ENCODE measurements at places on chromosomes 1 and 21. TPM values are rescaled to one million over a fixed set of nuclear protein-coding genes. Genes with fewer than 3 reads are reported as not detected.

FCAMR gene
- total RNA-seq: not detected

BCL2L15 gene
- not detected for total RNA-seq

OPRD1 gene
- not detected for total RNA-seq

S100A3 gene
- total RNA-seq: 0.77 TPM

LHX8 gene
- not detected for total RNA-seq

CREG1 gene
- total RNA-seq: 92.2 TPM

GPR153 gene
- total RNA-seq: 9.7 TPM

SV2A gene
- 0.71 TPM for total RNA-seq

ZBTB48 gene
- 11.5 TPM for total RNA-seq

DNA sequence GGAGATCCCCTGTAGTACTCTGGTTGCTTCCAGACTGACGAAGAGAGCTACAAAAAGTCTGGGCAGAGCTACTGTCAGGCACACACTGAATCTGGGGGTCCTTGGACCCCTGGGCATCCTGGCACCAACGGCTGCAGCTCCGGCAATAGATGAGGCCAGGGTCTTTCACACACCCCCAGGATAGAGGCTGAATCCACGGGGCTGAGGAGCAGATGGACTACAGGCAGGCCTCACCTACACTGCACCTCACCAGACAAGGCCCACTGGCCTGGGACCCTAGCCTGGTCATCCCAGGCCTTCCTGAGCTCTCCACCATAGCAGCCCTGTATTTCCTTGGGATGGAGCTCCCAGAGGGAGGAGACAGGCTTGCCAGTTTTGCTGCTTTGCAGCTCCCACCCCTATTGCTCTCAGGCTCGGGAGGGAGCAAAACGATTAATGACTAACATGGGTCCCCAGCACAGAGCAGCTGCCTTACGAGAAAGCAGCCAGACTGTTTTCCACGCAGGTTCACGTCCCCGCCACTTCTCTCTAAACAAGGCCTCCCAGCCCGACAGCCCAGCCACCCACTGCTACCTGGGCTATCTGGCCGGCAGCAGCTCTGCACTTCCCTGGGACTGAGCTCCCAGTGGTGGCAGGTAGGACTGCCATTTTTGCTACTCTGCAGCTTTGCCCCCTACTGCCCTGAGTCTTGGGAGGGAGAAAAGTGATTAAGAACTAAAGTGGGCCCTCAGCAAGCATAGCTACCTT, 1022.5 kb upstream of the ADGRL2 start:
- DNase-seq: no peak

DNA sequence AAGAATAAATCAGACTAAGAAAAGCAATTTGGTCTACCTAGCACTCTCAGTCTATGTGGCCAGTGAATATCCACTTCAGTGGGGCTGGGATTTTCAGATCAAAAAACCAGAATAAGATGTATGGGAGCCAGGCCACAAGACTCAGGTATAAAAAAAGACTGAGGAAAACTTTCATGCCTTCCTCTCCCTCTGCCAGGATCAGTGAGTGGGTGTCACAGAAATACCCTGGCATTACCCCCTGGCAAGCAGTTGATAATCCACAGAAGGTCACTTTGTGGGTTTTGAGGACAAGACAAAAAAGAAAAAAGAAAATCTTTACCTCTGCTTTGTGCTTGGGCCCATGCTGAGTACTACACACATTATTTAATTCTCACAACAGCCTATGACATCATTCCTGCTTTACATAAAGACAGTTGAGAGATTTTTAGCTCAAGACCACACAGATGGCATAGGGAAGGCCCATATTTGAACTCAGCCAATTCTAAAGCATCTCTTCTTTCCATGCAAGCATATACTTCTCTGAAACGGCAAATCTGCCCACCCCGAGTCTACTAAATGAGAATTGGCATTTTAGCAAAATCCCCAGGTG, 57.6 kb downstream of the DESI2 start:
- no peak for DNase-seq

- DNase-seq: peak; percentile 62
Observed at GRCh38 chr1:162206749-162207635, 137.5 kb downstream of the NOS1AP start.

DNA sequence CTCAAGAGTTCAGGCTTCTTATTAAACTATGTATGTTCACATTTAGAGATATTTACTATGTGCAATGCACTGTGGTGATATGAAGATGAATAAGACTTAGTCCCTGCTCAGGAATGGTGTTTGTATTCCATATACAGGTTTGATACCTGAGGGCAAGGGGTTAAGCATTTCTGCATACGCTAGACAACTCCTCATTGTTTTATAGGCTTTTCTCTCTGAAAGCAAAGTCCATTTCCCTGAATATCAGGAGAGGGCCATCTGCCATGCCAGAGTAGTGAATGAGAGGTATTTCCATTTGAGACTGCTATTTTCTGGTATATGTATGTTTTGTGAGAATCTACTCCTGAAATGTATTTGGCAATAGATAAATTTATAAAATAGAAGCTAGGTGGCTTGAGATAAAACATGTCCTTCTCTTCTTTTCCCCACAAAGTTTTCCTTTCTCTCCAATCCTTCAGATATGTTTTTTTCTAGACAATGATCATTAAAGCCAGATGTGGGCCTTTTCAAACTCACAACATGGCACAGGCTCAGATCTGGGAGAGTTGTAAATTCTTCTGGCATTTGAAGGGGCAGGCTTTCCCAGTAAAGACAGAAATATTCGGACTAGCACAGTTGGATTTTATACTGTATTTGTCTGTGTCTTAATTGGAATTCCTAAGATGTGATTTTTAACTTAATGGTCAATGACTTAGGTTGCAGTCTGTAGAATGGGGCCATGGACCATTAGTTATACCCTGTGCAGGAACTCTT, 73.3 kb upstream of the WDR26 start:
- DNase-seq: no peak

GRCh38 chr1:91877574-91878208, 8.3 kb downstream of the TGFBR3 start:
- DNase-seq: no peak

GRCh38 chr1:223836586-223836985, 9.2 kb downstream of the TP53BP2 start:
- no peak for DNase-seq

DNA sequence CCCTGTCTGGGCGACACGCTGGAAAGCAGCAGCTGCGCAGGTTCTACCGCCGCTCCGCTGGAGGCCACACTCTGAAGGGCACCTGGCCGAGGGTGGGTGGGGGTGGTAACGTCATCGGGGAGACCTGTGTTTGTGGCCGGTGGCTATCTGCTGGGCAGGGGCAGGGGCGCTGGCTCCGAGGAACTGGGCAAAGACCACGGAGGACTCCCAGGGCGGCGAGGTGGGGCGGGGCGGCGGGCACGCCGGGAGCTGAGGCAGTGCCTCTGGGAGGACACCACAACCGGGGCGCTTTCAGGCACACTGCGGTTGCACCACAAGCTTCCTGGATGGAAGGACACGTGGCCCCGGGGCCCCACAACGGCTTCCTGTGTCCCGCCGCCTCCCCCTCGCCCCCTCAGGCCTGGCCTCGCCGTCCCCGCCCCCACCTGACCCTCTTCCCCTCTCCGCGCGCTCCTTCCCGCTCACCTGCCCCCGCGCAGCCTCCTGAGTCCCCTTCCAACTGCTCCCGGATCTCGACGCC, 3.3 kb upstream of the DENND2D start:
- peak; percentile 85 for DNase-seq

DNA sequence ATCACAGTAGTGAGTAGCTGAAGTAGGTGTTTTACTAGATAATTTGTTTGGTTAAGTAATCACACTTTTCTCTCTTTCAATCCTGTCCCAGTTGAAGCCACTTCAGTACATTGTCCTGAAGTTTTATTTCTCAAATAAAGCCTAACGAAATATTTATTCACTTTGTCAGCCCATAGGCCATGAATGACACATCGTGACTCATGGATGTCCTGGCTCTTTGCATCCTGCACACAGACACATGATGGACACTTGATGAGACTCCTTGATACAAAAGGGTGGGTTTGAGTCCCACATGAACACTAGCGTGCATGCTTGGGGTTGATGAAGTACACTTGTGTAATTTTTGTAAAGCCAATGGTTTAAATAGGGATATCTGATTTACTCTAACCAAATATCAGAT, 22.7 kb upstream of the LAMC2 start:
- DNase-seq: no peak

DNA sequence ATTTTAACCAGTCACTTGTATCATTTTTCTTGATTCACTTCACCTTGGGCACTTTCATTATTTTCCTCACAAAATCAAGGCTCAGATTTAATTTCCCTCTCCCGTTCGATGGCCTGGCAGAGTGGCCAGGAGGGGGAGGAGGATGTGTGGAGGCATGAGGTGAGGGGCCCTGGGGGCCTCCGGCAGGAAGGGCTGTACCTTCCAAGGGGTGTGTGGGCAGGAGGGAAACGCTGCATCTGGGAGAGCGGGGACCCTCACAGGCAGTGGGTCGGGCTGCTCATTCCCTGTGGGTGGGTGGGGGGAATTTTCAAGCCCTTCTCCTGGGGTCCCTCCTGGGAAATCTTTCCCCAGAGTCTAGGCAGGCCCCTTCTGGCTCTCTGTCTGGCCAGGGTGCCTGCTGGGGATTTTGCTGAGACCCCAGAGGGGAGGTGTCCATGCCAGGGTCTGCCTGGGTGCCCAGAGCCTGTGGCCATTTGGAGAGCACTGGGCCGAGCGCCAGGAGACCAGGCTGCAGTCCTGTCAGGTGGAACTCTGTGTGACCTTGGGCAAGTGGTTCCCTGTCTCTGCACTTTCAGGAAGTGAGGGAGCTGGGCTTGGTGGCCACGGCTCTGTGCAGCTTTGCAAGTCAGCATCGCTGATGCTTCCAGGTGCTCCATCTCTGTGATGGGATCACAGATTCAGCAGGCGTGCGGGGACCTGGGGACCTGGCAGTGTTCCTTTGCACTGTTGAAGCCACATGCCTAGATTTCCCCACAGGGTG, 81.9 kb upstream of the C1orf174 start:
- DNase-seq: no peak

DNA sequence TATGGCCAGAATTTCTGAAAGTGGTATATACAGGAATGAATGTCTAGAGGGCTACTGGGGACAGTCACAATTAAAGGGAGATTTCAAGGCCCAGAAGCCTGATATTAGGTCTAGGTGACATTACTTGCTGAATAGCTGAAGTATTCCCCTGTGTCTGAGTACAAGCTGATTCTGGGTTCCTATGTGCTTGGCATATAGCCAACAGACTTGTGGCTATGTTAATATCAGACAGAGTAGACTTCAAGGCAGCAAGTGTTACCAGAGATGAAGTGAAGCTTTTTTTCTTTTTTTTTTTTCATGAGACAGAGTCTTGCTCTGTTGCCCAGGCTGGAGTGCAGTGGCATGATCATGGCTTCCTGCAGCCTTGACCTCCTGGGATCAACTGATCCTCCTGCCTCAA, 8.3 kb downstream of the TTC4 start:
- DNase-seq: no peak

DNA sequence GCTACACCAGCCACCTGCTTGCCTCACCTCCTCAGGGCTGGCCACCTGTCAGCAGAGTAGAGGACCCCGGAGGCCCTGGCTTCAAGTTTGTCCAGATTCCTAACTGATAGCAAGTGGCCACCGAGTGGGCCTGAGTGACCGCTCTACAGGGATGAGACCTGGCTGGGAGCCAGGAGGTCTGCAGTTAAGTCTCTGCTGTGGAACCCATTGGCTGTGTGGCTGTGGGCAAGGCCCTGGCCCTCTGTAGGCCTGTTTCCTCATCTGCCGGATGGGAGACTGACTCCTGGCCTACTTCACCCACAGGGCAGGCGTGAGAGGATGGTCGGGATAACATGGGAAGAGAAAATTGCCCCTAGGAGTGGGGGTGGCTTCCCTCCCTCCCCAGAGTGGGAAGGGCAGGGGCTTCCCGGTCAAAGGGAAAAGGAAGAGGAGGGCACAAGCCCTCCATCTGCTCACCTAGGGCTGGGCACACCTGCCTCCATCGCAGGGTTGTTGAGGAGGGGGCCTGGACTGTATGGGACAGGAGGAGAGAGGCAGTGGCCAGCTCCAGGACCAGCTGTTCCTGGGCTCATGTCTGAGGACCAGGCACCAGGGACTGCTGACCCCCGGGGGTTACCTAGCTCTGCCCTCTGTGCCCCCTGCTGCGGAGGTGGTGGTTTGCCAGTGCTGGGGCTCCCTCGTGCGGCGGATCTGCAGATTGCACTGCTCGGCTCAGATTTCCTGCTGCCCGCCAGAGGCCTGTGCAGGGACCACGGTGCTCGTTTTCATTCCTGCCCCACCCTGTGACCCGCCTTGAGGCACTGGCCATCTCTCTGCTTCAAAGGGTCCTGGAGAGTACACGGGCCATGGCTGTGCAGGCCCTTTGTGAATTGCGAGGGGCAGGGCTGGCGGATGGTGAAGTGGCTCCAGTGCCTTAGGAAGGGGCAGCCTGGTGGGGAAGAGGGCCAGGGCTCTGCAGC, 9.1 kb upstream of the MTFR1L start:
- peak; percentile 74 for DNase-seq

DNA sequence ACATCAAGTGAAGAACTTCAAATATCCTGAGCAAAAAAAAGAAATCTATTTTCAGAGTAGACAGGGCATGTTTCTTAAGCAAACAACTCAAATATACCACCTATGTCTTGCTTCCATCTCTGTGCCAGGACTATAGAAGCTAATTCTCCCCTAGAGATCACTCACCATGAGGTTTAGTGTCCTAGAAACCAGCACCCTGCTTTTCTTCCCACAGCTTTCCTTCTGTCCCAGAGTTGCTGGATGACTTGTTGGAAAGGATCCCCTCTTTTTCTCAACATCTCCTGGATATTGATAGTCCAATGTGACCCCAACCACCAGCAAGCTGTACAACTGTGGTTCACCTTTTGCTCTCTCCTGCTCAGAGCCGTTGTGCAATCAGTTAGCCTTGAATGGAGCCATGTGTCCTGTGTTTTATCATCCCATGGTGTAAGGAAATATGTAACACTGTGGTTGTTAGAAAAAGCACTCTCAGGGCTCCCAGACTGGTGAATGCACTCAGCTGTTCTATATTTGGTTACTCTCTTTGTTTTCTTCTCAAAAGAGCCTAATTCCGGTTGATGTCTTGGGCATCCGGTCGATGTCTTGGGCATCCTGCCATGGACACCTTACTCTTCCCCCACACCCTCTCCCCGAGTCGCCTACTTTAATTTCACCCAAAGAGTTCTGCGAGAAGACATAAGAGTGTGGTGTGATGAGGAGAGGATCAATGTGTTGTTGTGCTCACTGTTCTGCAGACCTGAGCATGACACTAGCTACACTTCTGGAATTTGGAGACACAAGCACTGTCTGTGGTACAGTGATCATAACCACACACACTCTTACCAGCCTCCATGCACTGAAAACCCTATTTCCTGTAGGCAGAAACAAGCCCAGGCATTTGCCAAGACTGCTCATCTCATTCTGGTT, 1.7 kb downstream of the TNFSF4 start:
- DNase-seq: no peak

GRCh38 chr1:83012950-83013349, 986.0 kb downstream of the TTLL7 start:
- DNase-seq: no peak

GRCh38 chr1:63575340-63575826, 17.8 kb upstream of the PGM1 start:
- no peak for DNase-seq

GRCh38 chr1:222239130-222239529, 308.8 kb downstream of the HHIPL2 start:
- no peak for DNase-seq

- DNase-seq: no peak
Observed at GRCh38 chr1:233022246-233022645, 71.8 kb downstream of the NTPCR start.

Measured in left cardiac atrium (tissue), 4 donors.